MM.1S (cell line): ENCODE measurements at places on chromosomes 6 and 20.

GRCh38 chr20:51383891-51384510 is 158.5 kb downstream of the NFATC2 start:
- no peak for DNase-seq

- DNase-seq: peak; percentile 9
Measured at GRCh38 chr6:1482381-1483166, 93.2 kb downstream of the FOXF2 start.

DNA sequence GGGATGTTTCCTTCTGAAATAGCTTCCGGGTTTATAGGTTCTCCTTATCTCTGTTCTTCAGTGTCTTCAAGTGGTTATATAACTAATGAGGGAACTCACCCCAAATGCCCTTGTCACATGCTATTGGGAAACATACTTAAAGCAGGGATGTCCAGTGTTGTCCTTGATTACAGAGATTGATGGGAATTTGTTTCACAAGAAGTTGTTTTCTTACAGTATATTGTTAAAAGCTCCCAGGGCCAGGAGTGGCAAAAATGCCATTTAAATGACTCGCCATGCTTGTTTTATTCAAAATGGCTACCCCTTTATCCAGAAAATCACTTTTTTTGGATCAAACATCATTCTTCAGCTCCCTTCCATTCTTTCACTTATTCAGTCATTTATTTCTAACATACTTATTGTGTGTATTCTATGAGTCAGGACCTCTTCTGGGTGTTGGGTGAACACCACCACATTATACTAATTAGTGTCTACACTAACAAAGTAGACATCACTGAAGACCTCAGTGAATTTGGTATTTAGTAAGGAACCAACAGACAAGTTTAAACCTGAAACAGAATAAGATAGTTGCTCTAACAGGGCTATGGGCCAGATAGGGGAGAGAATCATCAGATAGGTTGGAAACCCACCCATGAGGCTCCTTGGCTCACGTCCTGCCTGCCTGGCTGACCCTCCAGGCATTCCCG is 791.1 kb downstream of the MAFB start:
- no peak for DNase-seq

- no peak for DNase-seq
Measured at GRCh38 chr6:53984581-53984980, 126.7 kb upstream of the MLIP start.
